Fibroblast of skin of right biceps (primary cell): ENCODE measurements at places on chromosomes 12 and 14.
A peak's percentile ranks its signal among the peaks of the same experiment; 100 is the strongest.

- peak; percentile 58 for DNase-seq
Observed at GRCh38 chr14:100677554-100678468, 48.9 kb upstream of the DLK1 start.

DNA sequence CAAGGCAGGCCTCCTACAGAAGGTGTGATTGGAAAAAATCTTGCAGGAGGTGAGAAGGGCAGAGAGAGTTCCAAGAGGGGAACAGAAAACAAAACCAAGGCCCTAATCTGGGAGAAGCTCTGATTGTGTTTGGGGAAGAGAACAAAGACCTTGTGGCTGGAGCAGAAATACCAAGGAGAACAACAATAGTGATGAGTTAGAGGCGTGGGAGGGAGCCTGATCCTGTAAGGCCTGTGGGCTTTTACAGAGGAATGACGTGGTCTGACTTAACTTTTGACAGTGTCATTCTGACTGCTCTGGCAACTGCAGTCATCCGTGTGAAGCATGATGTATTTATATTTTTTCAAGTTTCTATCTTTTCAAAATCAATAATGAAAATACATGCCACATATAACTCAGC, 200.6 kb downstream of the ANO4 start:
- DNase-seq = no peak

- no peak for DNase-seq
Observed at GRCh38 chr12:115264605-115265004, 580.6 kb upstream of the TBX3 start.

GRCh38 chr14:104900639-104901512, 23.8 kb upstream of the PLD4 start:
- DNase-seq = no peak

DNA sequence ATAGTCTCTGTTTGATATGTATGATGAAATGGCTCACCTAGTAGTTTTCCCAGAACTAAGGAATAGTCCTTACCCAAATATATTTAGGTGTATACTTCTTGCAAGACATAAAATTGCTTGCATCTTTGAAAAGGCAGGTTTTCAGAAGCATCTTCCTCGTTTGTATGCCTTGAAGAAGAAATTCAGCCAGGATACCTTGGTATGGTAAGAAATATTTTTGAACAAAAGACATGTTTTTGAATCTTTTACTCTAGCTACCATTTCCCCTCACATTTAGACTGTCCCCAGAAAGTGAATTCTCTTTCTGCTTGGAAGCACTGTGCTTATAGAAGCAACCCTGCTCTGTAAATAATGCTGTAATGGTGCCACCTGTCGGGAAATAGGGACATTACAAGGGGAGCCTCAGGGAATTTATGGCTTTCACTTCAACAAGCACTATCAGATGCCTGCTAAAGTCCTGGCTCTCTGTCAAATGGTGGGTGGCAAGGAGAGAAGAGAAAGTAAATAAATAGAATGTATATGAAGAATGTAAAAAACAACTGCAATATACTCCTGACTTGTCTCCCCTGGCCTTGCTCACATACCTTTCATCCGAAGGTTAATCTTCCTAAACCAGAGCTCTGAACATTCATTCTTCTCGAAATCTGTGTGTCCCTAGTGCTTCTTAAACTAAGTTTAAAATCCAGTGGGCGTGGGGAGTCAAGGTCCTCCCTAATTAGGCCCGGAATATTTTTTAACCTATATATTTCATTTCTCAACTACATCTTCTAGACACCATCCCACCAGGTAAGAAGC, 6.1 kb downstream of the CCDC184 start:
- peak; percentile 60 for DNase-seq

GRCh38 chr12:113371808-113372207, 13.4 kb downstream of the PLBD2 start:
- no peak for DNase-seq

GRCh38 chr14:54440476-54440872, 700 bp downstream of the CNIH1 start:
- peak; percentile 8 for DNase-seq

- no peak for DNase-seq
Observed at GRCh38 chr12:39378341-39378740, 64.6 kb downstream of the KIF21A start.

DNA sequence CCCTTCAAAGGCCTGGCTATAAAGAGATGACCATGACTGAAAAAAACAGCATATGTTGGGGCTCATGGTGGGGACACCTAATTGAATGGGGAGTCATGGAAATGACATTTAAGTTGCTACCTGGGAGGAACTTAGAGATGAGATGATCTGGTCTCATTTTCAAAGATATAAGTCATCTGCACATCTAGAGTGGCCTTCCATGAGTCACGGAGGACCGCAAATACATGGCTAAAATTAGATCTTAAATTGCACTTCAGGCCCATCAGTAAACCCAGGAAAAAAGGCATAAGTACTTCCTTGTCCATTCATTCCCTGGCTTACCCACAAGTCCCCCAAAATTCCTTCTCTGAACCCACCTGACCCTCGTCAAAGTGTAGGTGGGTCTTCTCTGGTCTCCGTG, 53.4 kb downstream of the SPTB start:
- no peak for DNase-seq

GRCh38 chr14:33370426-33370825, 431.7 kb downstream of the NPAS3 start:
- DNase-seq = no peak

DNA sequence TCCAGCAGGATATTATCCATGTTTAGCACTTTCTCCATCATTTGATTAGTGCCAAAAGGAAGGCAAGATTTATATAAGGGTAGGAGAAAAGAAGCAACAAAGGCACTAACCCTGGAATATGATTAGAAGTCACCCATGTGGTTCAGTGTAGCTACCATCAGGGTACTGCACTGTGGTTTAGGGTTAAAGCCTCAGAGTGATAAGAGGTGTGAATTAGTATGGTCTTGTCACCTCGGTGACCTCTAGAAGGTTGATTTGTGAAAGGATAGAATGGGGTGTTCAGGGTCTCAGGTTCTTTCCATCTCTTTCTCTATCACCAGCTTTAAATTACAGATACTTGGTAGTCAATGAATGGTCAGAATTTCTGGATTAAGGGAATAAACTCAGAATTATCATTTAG, 103.0 kb upstream of the TMTC2 start:
- no peak for DNase-seq

DNA sequence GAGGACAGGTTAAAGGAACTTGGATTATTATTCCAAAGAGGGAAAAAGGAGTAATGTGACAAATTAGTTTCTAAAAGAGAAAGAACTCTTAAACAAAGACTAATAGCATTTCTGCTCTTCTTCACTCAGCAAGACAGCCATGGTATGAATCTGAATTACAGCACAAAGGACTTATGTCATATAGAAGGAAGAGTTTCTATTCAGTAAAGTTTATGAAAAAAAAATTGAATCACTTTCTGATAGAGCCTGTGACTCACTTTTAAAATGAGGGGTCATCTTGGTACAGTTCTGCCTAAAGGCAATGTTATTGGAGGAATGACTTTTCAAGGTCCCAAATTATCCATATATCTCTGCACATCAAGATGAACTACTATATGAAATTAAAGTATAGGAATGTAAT, 101.7 kb downstream of the DUSP6 start:
- peak; percentile 2 for DNase-seq

GRCh38 chr12:19224746-19225145, 95.2 kb downstream of the PLEKHA5 start:
- no peak for DNase-seq

GRCh38 chr14:95370076-95370475, 50.4 kb upstream of the CLMN start:
- DNase-seq = no peak

- no peak for DNase-seq
Observed at GRCh38 chr14:65631040-65631439, 218.5 kb downstream of the FUT8 start.

DNA sequence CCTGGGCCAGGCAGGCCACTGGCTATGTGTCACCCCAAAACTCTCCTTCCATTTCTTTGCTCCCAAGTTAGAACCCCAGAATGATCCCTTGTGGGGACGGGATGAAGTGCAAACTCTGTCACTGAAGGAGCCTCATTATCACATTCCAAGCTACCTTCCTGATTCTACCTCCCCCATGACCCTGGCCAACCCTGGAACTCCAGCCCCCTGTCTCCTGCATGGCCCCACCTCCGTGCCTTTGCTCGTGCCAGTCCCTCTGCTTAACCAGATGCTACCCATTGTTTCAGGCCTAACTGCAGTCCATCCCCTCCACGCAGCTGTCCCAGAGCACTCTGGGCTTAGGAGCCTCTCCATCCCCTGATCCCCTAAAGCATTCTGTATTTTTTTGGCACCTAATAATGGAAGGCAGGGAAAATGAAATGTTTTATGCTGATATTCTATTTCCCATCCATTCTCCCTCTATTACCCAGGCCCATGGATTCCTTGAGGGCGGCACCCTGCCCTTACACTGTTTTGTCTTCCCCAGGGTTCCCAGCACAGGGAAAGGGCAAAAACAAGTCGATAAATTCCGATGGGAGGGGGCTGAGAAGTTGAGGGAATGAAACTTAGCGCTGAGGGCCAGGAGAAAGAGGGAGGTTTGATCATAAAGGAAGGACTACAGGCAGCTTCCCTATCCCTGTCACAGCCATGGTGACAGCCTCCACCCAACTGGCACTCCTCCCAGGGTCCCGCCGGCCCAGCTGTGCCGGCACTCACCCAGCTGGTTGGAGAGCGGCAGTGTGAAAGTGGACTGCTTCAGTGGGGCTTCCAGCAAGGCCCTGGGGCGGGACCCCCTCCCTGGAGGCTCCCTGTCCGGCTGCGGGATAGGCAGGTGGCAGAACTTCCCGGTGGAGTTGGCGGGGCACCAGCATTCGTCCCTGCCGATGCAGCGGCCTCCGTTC, 58.1 kb downstream of the ISCA2 start:
- no peak for DNase-seq

DNA sequence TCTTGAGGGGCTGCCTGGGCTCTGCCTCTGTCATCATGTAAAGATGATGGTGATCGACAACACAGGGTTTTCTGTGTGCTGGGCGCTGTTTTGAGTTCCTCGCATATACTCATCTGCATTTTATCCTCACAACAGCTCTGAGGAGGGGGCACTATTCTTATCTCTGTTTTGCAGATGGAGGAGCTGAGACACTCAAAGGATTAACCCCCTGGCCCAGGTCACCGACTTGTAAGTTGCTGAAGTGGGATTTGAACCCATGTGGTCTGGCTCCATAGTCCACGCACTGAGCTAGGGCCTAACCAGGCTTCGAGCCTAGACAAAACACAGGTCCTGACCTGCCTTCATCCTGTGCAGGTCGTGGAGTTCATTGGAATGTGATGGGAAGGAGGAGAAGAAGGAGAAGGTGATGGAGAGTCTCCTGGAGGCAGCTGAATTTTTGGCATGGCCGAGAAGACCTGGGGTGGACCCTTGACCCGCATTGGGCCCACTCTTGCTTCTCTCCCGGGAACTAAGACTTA, 140.0 kb downstream of the ASCL4 start:
- no peak for DNase-seq

GRCh38 chr12:62313727-62314380, 53.6 kb downstream of the USP15 start:
- no peak for DNase-seq

DNA sequence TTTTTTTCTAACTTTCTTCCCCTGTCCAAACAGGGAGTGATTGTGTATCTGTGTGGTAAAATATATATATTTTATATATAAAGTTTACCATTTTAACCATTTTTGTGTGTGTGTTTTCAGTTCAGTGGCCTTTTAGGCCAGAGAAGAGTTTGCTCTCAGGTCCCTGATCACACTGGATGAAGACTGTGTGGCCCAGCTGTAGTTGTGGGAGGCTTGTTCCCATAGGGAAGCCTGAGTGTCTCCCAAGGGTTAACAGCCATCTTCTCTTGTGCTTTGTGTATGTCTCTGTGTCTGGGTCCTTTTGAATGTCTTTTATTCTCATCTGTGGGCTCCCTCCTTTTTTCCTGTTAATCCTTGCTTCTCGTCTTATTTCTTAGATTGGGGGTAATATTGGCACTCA, 23.4 kb downstream of the CGRRF1 start:
- no peak for DNase-seq

GRCh38 chr14:101587441-101587911, 26.2 kb downstream of the DIO3 start:
- no peak for DNase-seq

DNA sequence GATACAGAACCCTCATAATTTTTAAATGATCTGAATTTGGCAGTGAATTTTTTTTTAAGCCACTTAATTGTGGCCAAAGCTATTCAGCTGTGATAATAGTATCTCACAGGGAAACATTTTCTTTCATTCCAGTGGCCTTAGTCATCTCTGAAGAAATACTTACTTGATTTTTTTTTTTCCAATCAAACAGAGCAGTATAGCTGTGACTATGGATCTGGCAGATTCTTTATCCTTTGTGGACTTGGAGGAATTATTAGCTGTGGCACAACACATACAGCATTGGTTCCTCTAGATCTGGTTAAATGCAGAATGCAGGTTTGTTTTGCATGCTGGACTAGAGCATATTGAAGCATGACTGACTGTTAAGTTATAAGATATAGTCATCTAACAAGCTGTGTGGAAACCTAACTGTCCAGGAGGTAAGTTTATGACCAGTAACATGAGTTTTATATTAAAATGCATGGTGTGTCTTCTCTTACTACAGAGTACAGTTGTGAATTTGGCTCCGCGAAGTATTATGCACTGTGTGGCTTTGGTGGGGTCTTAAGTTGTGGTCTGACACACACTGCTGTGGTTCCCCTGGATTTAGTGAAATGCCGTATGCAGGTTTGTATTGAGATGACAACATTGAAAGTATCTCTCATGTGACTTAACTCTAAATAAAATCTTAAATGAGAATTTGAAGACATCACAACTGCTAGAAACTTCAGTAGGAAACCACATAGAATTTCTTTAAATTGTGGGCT, 1.9 kb downstream of the SLC25A3 start:
- peak; percentile 81 for DNase-seq

GRCh38 chr12:6592087-6592486, 15.1 kb downstream of the CHD4 start:
- no peak for DNase-seq

- peak; percentile 34 for DNase-seq
Observed at GRCh38 chr14:58151133-58152013, 640 bp downstream of the ARMH4 start.

DNA sequence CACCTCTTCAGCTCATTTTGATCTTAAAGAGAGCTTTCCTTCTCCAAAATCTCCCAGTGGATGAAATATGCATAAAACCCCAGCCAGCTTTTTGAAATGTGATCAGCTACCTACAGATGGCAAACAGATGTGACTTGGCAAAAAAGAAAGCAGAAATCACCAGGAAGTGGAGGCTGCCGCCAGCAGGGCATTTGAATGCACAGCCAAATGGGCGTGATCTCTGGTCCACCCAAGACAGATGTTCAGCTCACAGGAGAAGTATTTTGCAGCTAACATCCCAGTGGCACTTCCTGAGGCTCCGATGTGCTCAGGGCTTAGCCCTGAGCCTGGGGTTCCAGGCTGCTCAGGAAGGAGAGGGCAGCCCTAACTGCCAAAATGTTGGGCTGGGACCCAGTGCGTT, 78.3 kb downstream of the LGMN start:
- peak; percentile 80 for DNase-seq

DNA sequence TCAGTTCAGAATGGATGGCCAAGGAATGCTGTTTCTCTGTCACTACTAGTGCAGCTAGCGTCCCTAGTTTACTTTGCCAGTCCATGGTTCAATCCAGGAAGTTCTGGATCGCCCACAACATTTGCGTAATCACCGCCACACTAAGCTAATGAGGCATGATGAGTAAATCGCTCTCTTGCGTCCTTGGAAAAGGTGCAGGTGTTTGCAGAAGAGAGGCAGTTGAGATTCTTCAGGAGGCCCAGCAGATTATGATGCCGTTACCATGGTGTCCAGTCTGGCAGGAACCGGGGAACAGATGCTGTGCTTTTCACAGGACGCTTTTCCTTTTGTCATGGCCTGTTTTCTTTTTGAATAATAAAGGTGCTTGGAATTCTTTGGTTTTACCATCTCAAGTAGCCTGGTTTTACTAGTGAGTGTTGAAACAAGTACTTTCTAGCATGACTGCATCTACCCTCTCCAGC, 9.0 kb downstream of the TPH2 start:
- DNase-seq = peak; percentile 14
